ENCODE measurements at places on chromosomes 3 and 15. TPM values are rescaled to one million over a fixed set of nuclear protein-coding genes. Genes with fewer than 3 reads are reported as not detected.

Gene TMEM158
- total RNA-seq: 6.1 TPM

Gene SLCO3A1
- 1.9 TPM for total RNA-seq

Gene IQCH
- total RNA-seq: 1.4 TPM

Gene CCRL2
- 6.4 TPM for total RNA-seq

Gene PTX3
- 1,084 TPM for total RNA-seq

Gene RTP1
- not detected for total RNA-seq

Gene TTLL13
- total RNA-seq: 0.04 TPM

Gene RTP3
- total RNA-seq: 0.07 TPM

Gene CHRFAM7A
- 3.8 TPM for total RNA-seq

Gene SI
- not detected for total RNA-seq

Gene POPDC2
- 0.11 TPM for total RNA-seq

Gene COL6A6
- total RNA-seq: not detected

Gene ZNF80
- total RNA-seq: not detected

Gene TGM4
- total RNA-seq: 0.26 TPM

Gene HRG
- not detected for total RNA-seq

Gene TM4SF4
- total RNA-seq: not detected

Gene DISP2
- 0.07 TPM for total RNA-seq

Gene STRA6
- total RNA-seq: not detected

Gene C3orf49
- total RNA-seq: not detected

Gene TNFSF10
- total RNA-seq: 108 TPM

Gene SCAANT1
- not detected for total RNA-seq

Measured in pulmonary artery endothelial cell (primary cell).